ENCODE measurements at places on chromosomes 2 and 18. TPM values are rescaled to one million over a fixed set of nuclear protein-coding genes. Genes with fewer than 3 reads are reported as not detected.

PRKCE gene
- total RNA-seq, result 26.1 TPM

CRYBA2 gene
- total RNA-seq, result not detected

CXCR1 gene
- not detected for total RNA-seq

TCF4 gene
- total RNA-seq, result 406 TPM

TPO gene
- total RNA-seq, result not detected

WIPF1 gene
- 21.1 TPM for total RNA-seq

ARHGAP25 gene
- 3.0 TPM for total RNA-seq

MROH2A gene
- not detected for total RNA-seq

LRRC30 gene
- total RNA-seq, result not detected

FN1 gene
- total RNA-seq, result 1,060 TPM

SLC8A1 gene
- 7.0 TPM for total RNA-seq

DDX1 gene
- total RNA-seq, result 166 TPM

NDUFAF7 gene
- total RNA-seq, result 16.1 TPM

DQX1 gene
- total RNA-seq, result 0.13 TPM

CD207 gene
- total RNA-seq, result not detected

NOSTRIN gene
- total RNA-seq, result 0.07 TPM

NT5DC4 gene
- total RNA-seq, result not detected

RAMP1 gene
- total RNA-seq, result not detected

DTNA gene
- 19.8 TPM for total RNA-seq

RGPD4 gene
- not detected for total RNA-seq

AKAIN1 gene
- not detected for total RNA-seq

SCYGR4 gene
- not detected for total RNA-seq

CYP27C1 gene
- not detected for total RNA-seq

KCNJ13 gene
- total RNA-seq, result not detected

FMNL2 gene
- 53.6 TPM for total RNA-seq

C2orf66 gene
- total RNA-seq, result 0.40 TPM

C2orf15 gene
- total RNA-seq, result not detected

CD8B gene
- not detected for total RNA-seq

SERPINB5 gene
- total RNA-seq, result not detected

SERPINB12 gene
- total RNA-seq, result not detected

METTL5 gene
- total RNA-seq, result 58.8 TPM

MLPH gene
- total RNA-seq, result 0.27 TPM

XDH gene
- under 0.01 TPM for total RNA-seq

C2orf80 gene
- total RNA-seq, result not detected

KRTCAP3 gene
- total RNA-seq, result 0.57 TPM

SCRN3 gene
- total RNA-seq, result 29.8 TPM

TCF23 gene
- not detected for total RNA-seq

DCDC2C gene
- not detected for total RNA-seq

RESP18 gene
- not detected for total RNA-seq

MAL gene
- total RNA-seq, result not detected

PSMD14 gene
- 158 TPM for total RNA-seq

ATOH8 gene
- 5.4 TPM for total RNA-seq

DAPL1 gene
- not detected for total RNA-seq

MAP3K19 gene
- total RNA-seq, result not detected

LHCGR gene
- total RNA-seq, result not detected

DGKD gene
- total RNA-seq, result 8.8 TPM

USP40 gene
- 32.0 TPM for total RNA-seq

MRPL33 gene
- total RNA-seq, result 151 TPM

CNTNAP5 gene
- total RNA-seq, result not detected

TMEM247 gene
- not detected for total RNA-seq

TUBA4A gene
- total RNA-seq, result 50.7 TPM

PLEKHH2 gene
- total RNA-seq, result 0.40 TPM

RIT2 gene
- total RNA-seq, result not detected
